ENCODE measurements at places on chromosomes 6 and 20. TPM values are rescaled to one million over a fixed set of nuclear protein-coding genes. Genes with fewer than 3 reads are reported as not detected.

The ASF1A gene
- 18.9 TPM for total RNA-seq

GRCh38 chr20:15642676-15643075, 930.6 kb downstream of the KIF16B start:
- no peak for DNase-seq

GRCh38 chr6:114172576-114173260, 170.1 kb downstream of the HS3ST5 start:
- DNase-seq = no peak

The MOG gene
- not detected for total RNA-seq

- no peak for DNase-seq
Measured at GRCh38 chr20:16385891-16386290, 187.4 kb downstream of the KIF16B start.

The PPP1R3G gene
- 6.3 TPM for total RNA-seq

DNA sequence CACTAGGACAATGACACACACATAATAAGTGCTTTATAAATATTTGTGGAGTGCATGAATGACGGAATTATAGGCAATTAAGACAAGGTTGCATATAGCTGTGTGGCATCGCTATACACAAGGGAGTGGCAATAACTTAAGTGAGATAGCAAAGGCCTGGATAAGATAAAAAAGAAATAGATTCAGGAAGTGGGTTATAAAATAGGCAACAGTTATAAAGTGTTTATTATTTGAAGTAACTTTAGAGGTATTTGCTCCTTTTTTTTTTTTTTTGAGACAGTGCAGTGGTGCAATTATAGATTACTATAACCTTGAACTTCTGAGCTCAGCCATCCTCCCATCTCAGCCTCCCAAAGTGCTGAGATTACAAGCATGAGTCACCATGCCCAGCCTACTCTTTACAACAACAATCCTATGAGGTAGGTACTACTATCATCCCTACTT, 75.9 kb upstream of the LOC128125822 start:
- DNase-seq = no peak

- DNase-seq = no peak
Measured at GRCh38 chr20:6100246-6100645, 22.6 kb downstream of the FERMT1 start.

The MUC21 gene
- total RNA-seq = not detected

DNA sequence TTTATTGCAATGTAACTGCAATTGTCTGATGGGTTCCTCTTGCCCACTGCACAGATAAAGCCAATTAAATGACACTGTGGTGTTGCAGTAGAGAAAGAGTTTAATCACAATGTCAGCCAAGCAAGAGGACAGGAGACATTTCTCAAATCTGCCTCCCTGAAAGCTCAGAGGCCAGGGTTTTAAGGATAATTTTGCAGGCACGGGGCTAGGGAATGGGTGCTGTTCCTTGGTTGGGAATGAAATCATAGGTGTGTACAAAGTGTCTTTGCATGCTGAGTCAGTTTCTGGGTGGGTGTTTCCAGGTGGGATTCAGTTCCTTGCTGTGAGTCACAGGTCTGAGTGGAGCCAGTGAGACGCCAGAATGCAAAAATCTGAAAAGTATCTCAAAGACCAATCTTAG, 271.4 kb downstream of the DOK5 start:
- no peak for DNase-seq

The CYP21A2 gene
- not detected for total RNA-seq

The SPINT3 gene
- total RNA-seq = not detected

GRCh38 chr6:149484733-149485700, at the start of gene ZC3H12D:
Gene ZC3H12D (minus strand): TSS chr6:149485014. CDS start chr6:149474543, 10,471 bp downstream.
- DNase-seq = peak; percentile 82

GRCh38 chr20:37564016-37564387, 36.3 kb upstream of the BLCAP start:
- no peak for DNase-seq

DNA sequence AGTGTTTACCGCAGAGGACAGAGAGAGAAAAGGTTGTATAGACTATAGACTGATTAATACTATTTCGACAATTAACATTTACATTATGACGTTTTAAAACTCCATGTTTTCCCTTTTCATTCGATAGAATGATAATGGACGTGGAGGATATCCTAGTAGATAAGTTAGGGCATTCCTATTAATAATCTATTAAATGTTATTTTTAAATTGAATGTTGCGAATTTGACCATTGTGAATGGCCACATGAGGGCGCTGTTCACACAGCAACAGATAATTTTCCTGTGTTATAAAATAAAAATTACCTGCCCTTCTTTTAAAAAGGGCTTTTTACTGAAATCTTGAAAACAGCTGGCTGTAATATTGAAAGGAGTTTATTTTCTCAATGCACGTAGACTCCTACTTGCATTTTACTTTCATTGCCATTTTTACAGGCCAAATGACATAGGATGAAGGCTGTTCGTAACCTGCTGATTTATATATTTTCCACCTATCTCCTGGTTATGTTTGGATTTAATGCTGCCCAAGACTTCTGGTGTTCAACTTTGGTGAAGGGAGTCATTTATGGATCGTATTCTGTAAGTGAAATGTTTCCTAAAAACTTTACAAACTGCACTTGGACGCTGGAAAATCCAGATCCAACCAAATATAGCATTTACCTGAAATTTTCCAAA, 3.3 kb downstream of the ADGRB3 start:
- DNase-seq = peak; percentile 33

The SLC26A8 gene
- not detected for total RNA-seq

- no peak for DNase-seq
Measured at GRCh38 chr6:44679438-44680201, 292.1 kb downstream of the CDC5L start.

- DNase-seq = no peak
Measured at GRCh38 chr6:119974430-119975159, 625.0 kb upstream of the MAN1A1 start.

- DNase-seq = no peak
Measured at GRCh38 chr6:147149092-147149491, 55.1 kb upstream of the STXBP5 start.

The ECHDC1 gene
- total RNA-seq = 94.8 TPM

DNA sequence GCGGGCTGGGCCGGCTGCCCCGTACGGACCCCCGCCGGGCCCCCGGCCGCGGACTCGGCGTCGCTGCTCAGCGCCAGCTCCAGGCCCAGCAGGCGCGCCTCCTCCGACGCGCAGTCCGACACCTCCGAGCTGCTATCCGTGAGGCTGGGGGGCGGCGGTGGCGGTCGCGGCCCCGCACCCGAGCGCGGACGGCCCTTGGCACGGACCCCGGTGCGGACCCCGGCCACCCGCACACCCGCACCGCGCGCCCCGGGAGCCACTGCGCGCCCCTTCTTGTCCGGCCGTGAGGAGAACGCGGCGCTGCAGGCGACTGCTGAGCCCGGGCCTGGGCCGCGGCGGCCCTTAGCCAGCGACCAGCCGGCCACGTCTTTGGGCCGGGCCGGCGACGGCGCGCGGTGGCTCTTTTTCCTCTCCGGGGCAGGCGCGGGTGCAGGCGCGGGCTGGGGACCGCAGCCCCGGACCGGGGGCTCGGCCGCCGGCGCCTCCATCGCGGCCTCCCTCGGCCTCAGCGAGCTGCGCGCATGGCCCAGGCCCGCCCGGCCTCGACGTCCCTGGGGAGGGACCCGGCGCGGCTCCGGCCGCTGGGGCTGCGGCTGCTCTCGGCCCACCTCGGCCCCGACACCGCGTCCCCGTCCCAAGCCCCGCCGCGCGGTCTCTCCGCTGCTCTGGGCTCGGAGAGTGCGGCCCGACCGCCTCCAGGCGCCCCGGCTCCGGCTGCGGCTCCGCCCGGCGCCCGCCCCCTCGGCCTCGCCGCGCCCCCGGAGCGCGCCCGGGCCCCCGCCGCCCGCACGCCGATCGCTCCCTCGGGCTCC, 12.9 kb upstream of the TLDC2 start:
- no peak for DNase-seq

- DNase-seq = no peak
Measured at GRCh38 chr6:170187669-170188566, 103.0 kb downstream of the DLL1 start.

All from renal cortical epithelial cell (primary cell).